Foreskin keratinocyte (primary cell): ENCODE measurements at places on chromosomes 5 and 9. TPM values are rescaled to one million over a fixed set of nuclear protein-coding genes. Genes with fewer than 3 reads are reported as not detected.

DNA sequence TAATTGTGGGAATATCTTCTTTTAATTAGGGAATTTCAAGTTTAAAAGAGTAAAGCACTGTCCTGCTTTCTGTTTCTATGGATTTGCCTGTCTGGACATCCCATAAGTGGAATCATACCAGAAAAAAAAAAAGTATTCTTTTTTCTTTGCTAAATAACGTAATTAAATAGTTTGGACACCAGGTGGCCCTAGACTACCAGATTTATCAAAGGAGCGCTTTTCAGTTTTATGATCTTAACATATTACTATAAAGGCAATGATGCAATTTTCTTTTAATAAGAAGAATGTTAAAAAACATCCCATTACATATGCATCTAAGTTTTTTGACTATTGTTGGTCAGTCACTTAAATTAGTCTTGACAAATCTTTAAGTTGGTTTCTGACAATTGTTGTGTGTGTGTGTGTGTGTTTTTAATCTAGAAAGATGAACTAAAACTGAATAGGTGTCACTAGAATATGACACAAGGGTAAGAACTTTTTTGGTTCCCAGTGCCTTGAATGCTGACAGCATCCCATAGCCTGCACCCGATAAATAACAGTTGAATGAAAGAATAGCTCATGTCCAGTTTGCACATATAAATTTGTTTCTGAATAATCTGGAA, 49.5 kb downstream of the C5orf22 start:
- peak; percentile 13 for DNase-seq

- DNase-seq = no peak
Observed at GRCh38 chr5:32711681-32712480, 760 bp downstream of the NPR3 start.

The DBH gene
- not detected in 2 replicates for total RNA-seq

The FBXL7 gene
- 3.7 and 4.8 TPM in 2 replicates for total RNA-seq

- no peak for DNase-seq
Observed at GRCh38 chr5:165834891-165835290, 2329.5 kb downstream of the MAT2B start.

DNA sequence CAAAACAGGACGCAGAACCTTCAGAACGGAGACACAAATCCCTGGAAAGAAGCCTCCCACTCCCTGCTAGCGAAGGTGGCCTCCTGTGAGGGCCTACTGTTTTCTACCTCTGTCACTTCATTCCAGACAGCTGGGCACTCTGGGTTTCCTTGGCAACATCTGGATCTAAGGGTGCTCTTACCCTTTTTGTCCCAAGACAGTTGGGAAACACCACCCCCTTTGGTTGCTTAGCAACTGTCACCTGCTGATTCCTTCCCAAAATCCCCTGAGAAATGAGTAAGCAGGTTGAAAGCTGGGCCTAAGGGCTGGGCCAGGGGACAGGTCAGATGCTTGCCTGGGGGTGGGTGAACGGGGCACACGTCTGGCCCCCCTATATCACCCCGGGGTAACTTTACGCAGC, 29.4 kb downstream of the NANS start:
- no peak for DNase-seq

GRCh38 chr5:158876263-158876942, 223.3 kb downstream of the EBF1 start:
- DNase-seq = no peak

The IL31RA gene
- 3.4 and 5.7 TPM in 2 replicates for total RNA-seq

DNA sequence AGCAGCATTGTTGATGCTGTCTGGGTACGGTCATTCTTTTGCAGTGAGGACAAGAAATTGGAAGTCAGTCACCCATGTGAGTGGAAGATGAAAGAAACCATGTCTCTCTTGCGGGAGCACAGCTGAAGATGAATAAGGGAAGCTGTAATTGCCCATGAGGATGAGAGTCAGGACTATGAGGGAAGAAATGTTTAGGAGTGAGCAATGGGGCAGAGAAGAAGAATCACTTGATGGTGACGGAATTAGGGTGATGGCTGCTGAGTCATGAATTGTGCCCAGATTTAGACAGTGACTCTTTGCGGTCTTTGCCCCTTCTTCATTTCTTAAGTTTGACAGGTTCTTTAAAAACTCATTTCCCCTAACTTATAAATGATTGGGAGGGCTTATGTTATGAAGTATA, 183.3 kb downstream of the MAST4 start:
- no peak for DNase-seq
